ENCODE measurements at places on chromosomes 13 and 19. TPM values are rescaled to one million over a fixed set of nuclear protein-coding genes. Genes with fewer than 3 reads are reported as not detected.

DNA sequence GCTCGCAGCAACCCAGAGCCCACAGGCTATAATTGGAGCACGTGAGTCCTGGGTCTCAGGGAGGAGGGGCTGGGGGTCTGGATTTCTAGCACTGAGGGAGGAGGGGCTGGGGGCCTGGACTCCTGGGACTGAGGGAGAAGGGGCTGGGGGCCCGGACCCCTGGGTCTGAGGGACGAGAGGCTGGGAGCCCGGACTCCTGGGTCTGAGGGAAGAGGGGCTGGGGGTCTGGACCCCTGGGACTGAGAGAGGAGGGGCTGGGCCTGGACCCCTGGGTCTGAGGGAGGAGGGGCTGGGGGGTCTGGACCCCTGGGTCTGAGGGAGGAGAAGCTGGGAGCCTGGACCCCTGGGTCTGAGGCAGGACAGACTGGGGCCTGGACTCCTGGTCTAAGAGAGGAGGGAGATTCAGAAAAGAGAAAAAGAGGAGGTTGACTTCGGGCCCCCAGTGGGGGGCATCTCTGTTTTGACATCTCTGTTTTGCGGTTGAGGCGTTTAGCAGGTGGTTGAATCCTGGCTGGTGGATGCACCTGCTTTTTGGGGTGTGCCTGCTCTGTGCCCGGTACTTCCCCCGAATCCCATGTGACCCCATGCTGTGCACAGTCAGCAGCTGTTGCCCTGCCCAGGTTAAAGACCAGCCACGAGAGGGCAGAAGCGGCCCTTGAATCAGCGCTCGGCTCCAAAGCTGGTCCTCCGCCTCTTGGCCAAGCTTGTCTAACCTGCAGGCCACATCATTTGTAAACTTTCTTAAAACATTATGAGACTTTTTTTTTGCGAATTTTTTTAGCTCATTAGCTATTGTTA lies 10.5 kb downstream of the PVR start:
- no peaks in the 10 kb centered on the region for H3K27me3 ChIP-seq
- no peak overlapping the region for H3K27ac ChIP-seq
- H3K4me3 ChIP-seq, result no peak overlapping the region
- peaks cover 9% of the 10 kb centered on the region for H3K36me3 ChIP-seq
- peaks cover 13% of the 10 kb centered on the region for H3K4me1 ChIP-seq

- peaks cover 44% of the 10 kb centered on the region for H3K36me3 ChIP-seq
- peak overlapping the region; percentile 95 for H3K27ac ChIP-seq
- no peaks in the 10 kb centered on the region for H3K27me3 ChIP-seq
- peak; percentile 65 for DNase-seq
- peak overlapping the region; percentile 97 for H3K4me3 ChIP-seq
Observed at GRCh38 chr13:46179491-46179908, 2.5 kb downstream of the LCP1 start.

PRODH2 gene
- not detected for total RNA-seq

DNA sequence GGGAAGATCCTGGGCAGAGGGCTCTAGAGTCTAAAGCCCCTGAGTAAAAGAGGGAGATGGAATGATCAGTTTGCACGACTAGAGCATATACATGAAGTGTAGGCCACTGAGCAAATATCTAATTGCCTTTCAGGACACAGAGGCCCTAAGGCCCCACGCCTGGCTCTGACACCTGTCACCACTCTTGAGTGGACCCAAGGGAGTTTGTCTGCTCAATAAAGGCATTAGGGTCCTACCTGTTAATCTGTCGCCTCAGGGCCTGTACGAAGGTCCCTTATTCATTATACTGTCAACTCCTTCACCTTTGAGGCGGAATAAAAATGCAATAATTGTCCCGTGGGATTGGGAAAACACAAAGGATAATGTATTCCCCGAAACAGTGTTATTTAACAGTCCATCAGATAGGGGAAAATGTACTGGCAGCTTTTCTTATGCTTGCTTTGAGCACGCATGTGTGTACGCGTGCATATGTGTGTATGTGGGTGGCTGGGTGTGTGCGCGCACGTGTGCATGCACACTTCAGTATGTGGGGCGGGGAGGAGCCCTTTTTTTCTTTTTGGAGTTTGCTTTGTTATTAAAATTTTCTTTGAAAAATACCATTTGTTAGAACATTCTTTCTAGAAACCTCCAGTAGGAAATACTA lies 161.8 kb upstream of the SERP2 start:
- H3K27ac ChIP-seq, result no peak overlapping the region
- H3K4me1 ChIP-seq, result no peaks in the 10 kb centered on the region
- no peaks in the 10 kb centered on the region for H3K36me3 ChIP-seq
- DNase-seq, result no peak
- no peak overlapping the region for H3K4me3 ChIP-seq

- H3K36me3 ChIP-seq, result peaks cover 2% of the 10 kb centered on the region
- H3K4me1 ChIP-seq, result peaks cover 12% of the 10 kb centered on the region
- H3K27ac ChIP-seq, result no peak overlapping the region
Observed at GRCh38 chr19:18428173-18428786, 9.1 kb downstream of the SSBP4 start.

GRCh38 chr13:25110956-25111584 lies 15.1 kb downstream of the PABPC3 start:
- no peak overlapping the region for H3K27ac ChIP-seq
- H3K27me3 ChIP-seq, result peaks cover 25% of the 10 kb centered on the region
- no peaks in the 10 kb centered on the region for H3K36me3 ChIP-seq
- no peaks in the 10 kb centered on the region for H3K4me1 ChIP-seq

ZNF490 gene
- 9.4 TPM for total RNA-seq

DNA sequence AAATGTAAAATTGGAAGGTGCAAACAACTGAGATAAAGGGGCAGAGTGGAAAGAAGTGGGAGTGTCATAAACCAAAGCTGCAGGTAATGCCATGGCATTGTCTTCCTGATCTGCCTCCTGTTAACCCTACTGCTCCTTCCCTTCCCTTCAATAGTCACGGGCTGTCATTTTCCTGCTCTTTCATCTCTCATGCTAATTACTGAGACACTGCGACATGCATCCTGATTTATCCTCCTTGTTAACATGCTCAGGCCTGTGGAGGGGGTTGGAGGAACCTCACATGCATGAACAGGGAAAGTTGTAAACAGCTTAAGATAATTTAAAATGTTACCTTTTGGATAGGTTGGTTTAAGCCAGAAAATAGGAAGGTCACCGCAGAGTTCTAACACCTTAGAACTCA lies 27.2 kb downstream of the CNMD start:
- H3K4me1 ChIP-seq, result no peaks in the 10 kb centered on the region
- H3K27me3 ChIP-seq, result peaks cover 5% of the 10 kb centered on the region
- no peaks in the 10 kb centered on the region for H3K36me3 ChIP-seq
- H3K4me3 ChIP-seq, result no peak overlapping the region
- DNase-seq, result no peak

MIR17HG gene
- 52.1 TPM for total RNA-seq

SH2D3A gene
- 15.0 TPM for total RNA-seq

OR7C1 gene
- not detected for total RNA-seq

DNA sequence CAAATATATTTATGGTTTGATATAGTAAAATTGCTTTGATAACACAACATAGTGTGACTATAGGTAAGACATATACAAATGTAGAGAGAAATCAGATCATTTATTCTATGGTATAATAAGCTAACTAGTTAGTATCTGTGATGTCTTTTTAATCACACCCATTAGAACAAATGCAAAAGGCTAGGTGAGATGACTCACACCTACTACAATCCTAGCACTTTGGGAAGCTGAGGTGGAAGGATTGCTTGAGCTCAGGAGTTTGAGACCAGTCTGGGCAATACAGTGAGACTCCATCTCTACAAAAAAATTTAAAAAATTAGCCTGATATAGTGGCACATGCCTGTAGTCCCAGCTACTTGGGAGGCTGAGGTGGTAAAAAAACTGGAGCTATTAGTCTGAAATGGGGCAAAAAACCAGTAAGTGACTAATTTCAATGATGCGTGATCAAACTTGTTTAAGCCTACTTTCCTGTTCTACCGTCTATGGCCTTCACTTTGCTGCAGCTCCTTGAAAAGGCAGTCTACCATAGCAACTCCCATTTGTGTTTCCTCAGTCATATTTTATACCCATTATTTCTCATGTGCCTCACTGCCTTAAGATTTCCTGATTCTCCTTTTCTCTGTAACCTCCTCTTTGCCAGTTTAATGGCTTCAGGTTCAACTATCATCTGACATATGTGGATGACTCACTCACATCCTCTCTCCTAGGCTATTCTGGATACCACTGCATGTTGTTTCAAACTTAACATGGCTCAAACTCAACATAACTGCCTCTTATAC lies 12.5 kb downstream of the ALG5 start:
- no peak for DNase-seq
- no peak overlapping the region for H3K4me3 ChIP-seq

CCDC8 gene
- total RNA-seq, result not detected

ZNF723 gene
- not detected for total RNA-seq

GRCh38 chr13:112588490-112589297 lies 741 bp upstream of the TUBGCP3 start:
- no peak for DNase-seq
- no peaks in the 10 kb centered on the region for H3K27me3 ChIP-seq
- peaks cover 31% of the 10 kb centered on the region for H3K4me1 ChIP-seq
- peaks cover 13% of the 10 kb centered on the region for H3K36me3 ChIP-seq

- H3K4me3 ChIP-seq, result no peak overlapping the region
- no peak overlapping the region for H3K27ac ChIP-seq
- DNase-seq, result no peak
- peaks cover 13% of the 10 kb centered on the region for H3K36me3 ChIP-seq
- H3K27me3 ChIP-seq, result no peaks in the 10 kb centered on the region
Observed at GRCh38 chr13:108276060-108276459, 6.5 kb downstream of the TNFSF13B start.

HIPK4 gene
- total RNA-seq, result not detected

DNA sequence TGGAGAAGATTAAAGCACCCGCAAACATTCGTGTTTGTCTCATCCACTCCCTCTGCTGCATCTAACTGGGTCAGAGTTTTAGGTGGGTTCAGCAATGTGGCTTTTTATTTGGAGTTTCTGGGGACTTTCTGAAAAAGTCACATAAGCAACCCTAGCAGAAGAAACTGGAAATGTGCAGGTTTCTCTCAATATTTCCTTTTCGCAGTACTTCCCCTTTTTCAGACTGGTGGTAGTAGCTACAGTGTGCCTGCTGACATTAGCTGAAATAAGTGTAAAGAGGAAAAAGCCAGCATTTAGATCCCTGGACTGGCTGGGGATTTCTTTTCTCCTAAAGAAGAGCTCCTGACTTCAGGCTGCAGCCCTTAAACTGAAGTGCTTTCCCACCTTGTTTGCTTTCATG lies 15.9 kb upstream of the OLFM4 start:
- H3K27ac ChIP-seq, result no peak overlapping the region
- H3K4me3 ChIP-seq, result no peak overlapping the region
- no peaks in the 10 kb centered on the region for H3K36me3 ChIP-seq
- H3K4me1 ChIP-seq, result no peaks in the 10 kb centered on the region

DNA sequence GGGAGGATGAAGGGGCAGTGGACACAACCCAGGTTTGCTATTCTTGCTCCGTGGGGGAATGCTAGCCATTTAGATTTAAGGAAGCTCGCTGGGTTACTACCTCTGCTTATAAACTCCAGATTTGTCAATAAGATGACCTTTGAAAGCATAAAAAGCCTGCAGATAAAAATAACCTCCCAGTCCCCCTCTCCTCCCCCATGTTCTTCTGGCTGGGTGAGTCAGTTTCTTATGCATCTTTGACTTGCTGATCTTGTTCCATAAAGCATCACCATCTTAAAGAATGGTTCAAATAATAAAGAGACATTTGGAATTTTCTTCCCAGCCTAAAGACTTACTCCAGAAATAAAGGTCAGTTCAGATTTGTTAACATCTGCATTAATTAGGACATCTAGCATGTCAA lies 118.3 kb upstream of the RNF113B start:
- no peak for DNase-seq
- H3K27me3 ChIP-seq, result peaks cover 6% of the 10 kb centered on the region
- no peak overlapping the region for H3K4me3 ChIP-seq
- no peak overlapping the region for H3K27ac ChIP-seq

FCHO1 gene
- total RNA-seq, result 93.6 TPM

- peaks cover 4% of the 10 kb centered on the region for H3K27me3 ChIP-seq
- H3K4me1 ChIP-seq, result no peaks in the 10 kb centered on the region
- no peaks in the 10 kb centered on the region for H3K36me3 ChIP-seq
- H3K27ac ChIP-seq, result no peak overlapping the region
Observed at GRCh38 chr13:50450279-50450678, 393.2 kb downstream of the DLEU7 start.

DNA sequence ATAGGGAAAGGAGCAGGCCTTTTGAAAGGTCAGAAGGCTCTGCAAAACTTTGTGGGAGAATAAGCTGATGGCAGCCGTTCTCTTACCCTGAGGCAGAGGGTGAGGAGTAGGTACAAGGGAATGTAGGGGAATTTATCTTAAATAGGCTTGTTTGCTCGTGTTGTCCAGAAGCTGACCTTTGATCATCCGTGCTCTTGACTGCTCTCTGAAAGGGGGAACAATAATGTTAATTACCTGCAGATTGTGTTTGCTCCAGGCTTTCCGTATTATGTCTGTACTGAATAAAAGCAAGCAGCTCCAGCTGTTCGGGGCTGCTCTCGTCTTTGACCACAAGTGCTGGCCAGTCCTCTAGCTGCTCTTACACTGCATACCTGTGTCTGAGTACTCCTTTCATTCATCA lies 116.3 kb downstream of the ZNF429 start:
- H3K4me1 ChIP-seq, result no peaks in the 10 kb centered on the region
- no peaks in the 10 kb centered on the region for H3K27me3 ChIP-seq
- no peak for DNase-seq
- no peak overlapping the region for H3K4me3 ChIP-seq

GRCh38 chr19:55133639-55134444 lies 15.2 kb downstream of the TNNT1 start:
- H3K4me3 ChIP-seq, result no peak overlapping the region
- H3K4me1 ChIP-seq, result no peaks in the 10 kb centered on the region
- H3K36me3 ChIP-seq, result no peaks in the 10 kb centered on the region
- no peak for DNase-seq

GRCh38 chr13:95707442-95708390 lies 30.8 kb downstream of the DNAJC3 start:
- peaks cover 27% of the 10 kb centered on the region for H3K36me3 ChIP-seq
- H3K27ac ChIP-seq, result no peak overlapping the region
- peaks cover 33% of the 10 kb centered on the region for H3K4me1 ChIP-seq
- H3K27me3 ChIP-seq, result no peaks in the 10 kb centered on the region
- H3K4me3 ChIP-seq, result no peak overlapping the region

GPR4 gene
- total RNA-seq, result not detected

IFT88 gene
- total RNA-seq, result 1.5 TPM

ZNF99 gene
- total RNA-seq, result not detected

TYROBP gene
- total RNA-seq, result not detected

PLVAP gene
- not detected for total RNA-seq

ZNF814 gene
- total RNA-seq, result 15.7 TPM

RFXAP gene
- 19.8 TPM for total RNA-seq

- no peaks in the 10 kb centered on the region for H3K36me3 ChIP-seq
- peak overlapping the region; percentile 21 for H3K27ac ChIP-seq
Observed at GRCh38 chr19:6048793-6049405, 61.4 kb downstream of the RFX2 start.
